ENCODE measurements at places on chromosomes 7 and 10.

DNA sequence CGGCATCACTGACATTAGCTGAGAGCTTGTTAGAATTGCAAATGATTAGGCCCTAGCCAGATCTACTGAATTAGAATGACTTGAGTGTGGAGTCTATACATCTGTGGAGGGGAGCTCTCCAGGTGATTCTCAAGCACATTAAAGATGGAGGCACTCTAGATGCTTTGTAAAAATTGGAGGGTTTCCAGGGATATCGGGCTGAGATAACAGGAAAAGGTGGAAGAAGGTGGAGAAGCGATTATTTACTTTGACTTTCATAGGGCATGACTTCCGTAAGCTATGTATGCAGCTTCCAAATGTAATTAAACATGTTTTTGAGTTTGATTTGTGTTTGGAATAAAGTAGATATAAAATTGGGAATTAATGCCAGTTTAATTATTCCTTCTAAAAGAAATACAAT is 235.0 kb upstream of the PTN start:
- DNase-seq, result no peak

DNA sequence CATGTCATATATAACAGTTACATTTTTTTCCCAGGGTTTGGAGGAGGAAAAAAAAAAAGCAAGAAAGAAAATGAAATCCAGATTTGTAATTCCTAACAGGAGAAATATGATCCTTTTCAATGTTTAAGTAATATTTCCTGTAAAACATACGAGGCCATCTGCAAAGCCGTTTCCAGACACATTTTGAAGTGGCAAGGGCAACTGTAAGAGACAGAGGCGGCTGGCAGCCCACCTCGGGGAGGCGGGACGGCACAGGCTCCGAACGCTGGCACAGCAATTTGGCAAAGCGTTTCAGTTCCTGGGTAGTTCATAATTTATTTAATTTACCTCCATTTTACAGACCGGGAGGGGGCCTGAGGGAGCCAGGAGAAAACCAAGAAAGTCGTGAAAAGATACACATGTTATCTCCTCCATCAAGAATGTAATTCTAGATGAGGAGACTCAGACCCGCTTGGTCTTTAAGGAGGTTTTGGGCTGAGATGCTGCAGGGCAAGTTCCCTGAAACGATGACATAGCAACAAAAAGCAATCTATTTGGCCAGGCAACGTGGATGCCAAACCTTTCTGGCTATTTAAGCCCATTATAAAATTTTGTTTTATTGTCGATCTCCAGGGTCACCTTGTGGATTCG is 448.5 kb upstream of the MKI67 start:
- no peak for DNase-seq

GRCh38 chr7:73970801-73971229 is 57.2 kb upstream of the ELN start:
- peak; percentile 59 for DNase-seq

GRCh38 chr7:155291729-155292128 is 5.9 kb upstream of the INSIG1 start:
- DNase-seq, result no peak

DNA sequence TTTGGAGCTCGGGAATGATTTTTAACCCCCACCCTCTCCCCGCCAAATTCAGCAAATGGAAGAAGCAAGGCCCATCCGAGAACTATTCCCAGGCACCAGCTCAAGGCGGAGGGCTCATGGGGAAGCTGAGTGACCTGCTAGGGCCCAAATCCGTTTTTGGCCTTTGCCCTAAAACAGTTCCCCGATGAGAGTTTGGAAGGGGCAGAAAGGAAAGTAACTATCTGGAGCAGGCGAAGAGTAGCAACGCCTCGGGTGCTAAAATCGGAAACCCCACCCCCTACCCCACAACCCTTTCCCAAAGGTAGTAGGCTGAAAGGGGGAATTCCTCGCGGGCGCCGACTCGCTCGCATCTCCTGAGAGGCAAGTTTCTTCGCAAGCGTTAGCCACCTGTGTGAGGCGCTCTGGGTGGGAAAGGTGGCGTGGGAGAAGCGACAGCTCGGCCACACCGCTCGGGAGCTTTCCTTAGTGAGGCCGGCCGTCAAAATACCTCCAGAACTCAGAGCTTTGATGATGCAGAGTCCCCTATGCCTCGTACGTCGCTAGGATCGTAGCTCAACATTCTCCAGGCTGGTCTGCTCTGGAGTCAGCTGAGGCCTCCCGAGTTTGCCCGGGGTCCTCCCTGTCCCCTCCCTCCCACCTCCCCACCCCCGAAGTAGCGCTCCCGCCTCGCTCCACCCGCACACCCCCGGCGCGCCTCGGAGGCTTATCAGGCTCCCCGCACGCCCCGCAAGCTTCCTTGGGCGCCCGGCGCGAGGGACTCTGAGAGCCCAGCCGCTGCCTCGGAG is 642 bp upstream of the PRKG1 start:
- no peak for DNase-seq

DNA sequence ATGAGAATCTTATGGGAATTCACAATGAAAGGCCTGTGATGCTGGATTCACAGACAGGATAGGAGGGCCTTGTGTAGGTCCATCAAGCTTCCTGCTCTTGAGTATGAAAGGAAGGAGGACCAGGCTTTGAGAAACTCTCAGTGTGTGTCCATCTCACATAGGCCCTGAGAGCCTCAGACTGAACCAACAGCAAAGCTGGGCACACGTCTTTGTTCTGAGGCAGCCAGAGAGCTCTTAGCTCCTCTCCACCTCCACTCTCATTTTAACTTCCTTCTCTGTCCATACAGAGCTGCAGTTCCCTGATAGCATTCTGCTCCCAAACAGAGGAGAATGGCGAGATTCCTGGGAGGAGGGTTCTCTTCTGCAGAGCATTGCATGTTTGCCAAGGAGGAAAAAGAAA is 515.6 kb downstream of the CALN1 start:
- DNase-seq, result no peak

DNA sequence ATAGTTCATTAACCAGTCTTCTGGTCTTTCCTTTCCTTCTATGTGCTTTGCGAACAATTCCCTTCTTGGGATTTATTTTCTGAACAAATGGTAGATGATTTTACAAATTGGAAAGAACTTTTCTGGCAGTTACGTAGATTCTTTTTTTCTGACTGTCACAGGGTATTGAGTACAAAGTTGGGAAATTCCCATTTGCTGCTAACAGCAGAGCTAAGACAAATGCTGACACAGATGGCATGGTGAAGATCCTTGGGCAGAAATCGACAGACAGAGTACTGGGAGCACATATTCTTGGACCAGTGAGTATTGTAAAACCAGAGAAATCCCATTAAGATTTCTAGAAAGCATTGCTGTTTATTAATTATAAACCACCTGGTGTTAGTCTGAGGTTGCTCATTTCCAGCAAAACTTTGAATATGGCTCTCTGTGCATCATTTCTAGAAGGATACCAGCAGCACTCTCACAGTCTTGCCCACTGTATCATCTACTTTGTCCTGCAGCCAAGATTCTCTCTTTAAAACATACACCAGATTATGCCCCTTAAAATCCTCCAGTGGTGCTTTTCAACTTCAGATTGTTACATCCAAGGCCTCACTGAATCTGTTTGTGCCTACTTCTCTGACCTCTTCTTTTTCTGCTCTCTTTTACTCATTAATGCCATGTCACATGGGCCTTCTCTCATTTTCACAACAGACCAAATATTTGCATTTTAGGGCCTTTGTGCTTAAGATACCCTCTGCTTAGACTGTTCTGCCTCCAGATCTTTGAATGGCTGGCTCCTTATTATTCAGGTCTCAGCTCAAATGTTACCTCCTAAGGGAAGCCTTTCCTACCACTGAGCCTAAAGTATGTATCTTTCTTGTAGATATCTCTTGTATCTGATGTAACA is 27.0 kb downstream of the DLD start:
- no peak for DNase-seq

GRCh38 chr7:27606270-27607209 is 56.1 kb downstream of the HIBADH start:
- DNase-seq, result no peak

DNA sequence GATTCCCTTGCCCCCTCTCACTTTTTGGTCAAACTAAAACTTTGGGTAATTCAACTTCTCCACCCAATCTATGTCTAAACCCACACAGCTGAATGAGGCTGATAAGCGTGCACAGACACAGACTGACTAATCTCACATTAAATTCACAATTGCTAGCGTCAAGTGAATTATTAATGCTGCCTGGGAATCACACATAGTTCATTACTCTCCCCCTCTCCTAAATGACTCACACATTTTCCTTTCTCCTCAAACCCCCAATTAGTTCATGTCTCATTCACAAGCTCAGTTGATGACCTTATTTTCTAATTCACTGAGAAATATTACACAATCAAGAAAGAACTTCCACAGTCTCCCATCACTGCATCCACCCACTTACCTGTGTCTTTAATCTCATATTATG is 14.5 kb downstream of the KLF14 start:
- DNase-seq, result no peak

DNA sequence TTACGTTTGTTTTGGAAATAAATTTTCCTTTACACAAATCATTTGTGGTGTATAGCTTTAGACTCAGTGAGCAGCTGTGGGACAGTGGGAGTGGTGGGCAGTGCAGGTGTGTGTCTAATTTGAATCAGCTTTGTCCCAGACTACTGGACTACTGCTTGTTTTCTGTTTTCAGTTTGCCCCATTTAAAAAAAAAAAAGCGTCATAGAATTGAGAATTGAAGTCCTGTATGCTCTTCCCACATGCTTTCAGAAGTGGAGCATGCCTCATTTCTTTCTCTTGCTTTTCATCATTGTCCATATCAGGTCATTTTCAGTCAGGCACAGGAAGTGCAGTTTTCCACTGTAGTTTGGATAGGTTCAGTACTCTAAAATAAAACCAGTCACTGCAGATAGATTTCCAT is 66.1 kb downstream of the SHH start:
- no peak for DNase-seq

- no peak for DNase-seq
Measured at GRCh38 chr10:13404791-13405190, 56.7 kb upstream of the SEPHS1 start.

GRCh38 chr7:41439515-41439879 is 263.4 kb downstream of the INHBA start:
- DNase-seq, result no peak

DNA sequence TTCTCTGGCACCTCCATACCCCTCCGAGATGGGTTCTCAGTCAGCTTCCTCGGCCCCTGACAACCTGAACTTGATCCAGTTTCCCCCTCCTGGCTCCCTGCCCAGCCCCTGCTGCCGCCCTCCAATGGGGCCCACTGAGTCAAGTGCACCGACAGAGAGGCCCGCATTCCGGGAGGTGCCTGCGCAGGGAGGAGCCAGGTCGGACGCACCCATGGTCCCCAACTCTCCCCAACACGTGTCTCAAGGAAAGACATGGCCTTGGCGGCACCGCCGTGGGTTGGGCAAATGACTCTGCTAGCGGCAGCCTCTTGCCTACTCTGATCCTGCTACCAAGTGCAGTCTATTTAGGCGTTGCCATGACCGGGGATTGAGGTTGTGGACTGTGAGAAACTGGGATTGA is 275.3 kb downstream of the SNX13 start:
- no peak for DNase-seq

DNA sequence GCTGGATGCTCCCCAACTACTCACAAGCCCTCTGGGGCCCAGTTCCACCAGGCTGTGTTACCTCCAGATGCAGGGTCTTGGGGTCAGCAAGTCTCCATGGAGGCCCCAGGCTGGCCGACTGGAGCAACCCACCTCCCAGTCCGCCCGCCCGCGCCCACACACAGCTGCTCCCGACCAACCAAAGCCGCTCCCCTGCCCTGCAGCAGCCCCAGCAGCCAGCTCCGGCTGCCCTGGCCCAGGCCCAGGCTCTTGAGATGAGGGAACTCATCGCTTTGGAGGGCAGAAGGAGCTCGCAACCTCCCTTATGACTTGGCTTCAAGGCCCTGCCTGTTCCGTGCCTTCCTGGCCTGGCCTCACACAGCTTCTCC is 47.2 kb downstream of the LRRC20 start:
- no peak for DNase-seq

GRCh38 chr7:145817687-145818086 is 298.9 kb upstream of the CNTNAP2 start:
- no peak for DNase-seq

GRCh38 chr10:97498841-97499560 is at the start of gene UBTD1:
Gene UBTD1, plus strand, starts transcription at chr10:97498924. Its CDS starts 280 bp downstream, at chr10:97499204.
- DNase-seq, result peak; percentile 85

DNA sequence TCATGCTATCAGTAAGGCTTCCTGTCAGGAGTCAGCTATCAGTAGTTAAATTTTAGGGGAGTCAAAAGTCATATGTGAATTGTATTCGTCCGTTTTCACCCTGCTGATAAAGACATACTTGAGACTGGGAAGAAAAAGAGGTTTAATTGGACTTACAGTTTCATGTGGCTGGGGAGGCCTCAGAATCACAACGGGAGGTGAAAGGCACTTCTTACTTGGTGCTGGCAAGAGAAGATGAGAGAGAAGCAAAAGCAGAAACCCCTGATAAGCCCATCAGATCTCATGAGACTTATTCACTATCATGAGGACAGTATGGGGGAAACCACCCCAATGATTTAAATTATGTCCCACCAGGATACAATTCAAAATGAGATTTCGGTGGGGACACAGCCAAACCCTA is 47.1 kb downstream of the KLF6 start:
- DNase-seq, result no peak

DNA sequence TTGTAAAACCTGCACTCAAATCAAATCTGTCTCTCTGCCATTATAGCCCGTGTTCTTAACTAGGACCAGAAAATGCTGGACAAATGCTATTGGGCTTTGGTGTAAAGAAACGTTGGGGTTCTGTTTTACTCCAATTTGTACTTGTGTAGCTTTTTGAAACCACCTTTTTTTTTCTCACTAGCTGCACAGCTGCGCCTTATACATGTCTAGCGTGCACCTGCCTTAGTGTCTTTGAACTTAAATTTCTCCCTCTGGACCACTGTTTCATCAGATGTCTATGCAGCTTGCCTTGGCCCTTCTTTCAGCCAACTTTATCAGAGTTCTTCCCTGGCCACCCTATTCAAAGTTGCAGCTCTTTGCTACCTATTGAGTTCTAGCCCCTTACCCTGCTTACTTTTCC is 7.1 kb downstream of the LIPM start:
- no peak for DNase-seq

GRCh38 chr10:29326886-29327745 is 38.2 kb downstream of the LYZL1 start:
- no peak for DNase-seq

GRCh38 chr7:36100634-36101033 is 52.4 kb upstream of the EEPD1 start:
- no peak for DNase-seq

GRCh38 chr10:74690393-74690792 is 136.0 kb upstream of the KAT6B start:
- no peak for DNase-seq

DNA sequence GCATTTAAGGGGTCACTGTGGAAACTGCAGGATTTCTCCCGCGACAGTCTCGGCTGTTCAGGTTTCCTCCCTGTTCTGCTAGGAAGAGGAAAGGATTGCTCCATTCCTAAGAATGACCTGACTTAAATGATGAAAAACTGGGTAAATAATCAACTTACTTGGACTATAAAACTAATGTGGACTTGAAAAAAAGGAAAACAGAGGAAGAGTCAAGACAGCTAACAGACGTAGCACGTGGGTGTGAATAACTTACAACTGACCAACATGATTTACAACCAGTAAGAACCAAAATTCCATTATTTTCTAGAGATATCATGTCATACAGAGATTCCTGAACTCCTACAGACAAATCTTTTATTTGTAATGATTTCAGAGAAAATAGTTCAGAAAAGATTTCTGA is 93.8 kb downstream of the ADAM12 start:
- DNase-seq, result no peak

GRCh38 chr7:96548664-96549063 is 161.0 kb downstream of the SEM1 start:
- DNase-seq, result no peak

Data from suprapubic skin (tissue), 4 donors.